ENCODE measurements at places on chromosomes 4 and X.

- DNase-seq = no peak
These were observed 96.4 kb upstream of the ZCCHC13 start for GRCh38 chrX:74207539-74207938.

DNA sequence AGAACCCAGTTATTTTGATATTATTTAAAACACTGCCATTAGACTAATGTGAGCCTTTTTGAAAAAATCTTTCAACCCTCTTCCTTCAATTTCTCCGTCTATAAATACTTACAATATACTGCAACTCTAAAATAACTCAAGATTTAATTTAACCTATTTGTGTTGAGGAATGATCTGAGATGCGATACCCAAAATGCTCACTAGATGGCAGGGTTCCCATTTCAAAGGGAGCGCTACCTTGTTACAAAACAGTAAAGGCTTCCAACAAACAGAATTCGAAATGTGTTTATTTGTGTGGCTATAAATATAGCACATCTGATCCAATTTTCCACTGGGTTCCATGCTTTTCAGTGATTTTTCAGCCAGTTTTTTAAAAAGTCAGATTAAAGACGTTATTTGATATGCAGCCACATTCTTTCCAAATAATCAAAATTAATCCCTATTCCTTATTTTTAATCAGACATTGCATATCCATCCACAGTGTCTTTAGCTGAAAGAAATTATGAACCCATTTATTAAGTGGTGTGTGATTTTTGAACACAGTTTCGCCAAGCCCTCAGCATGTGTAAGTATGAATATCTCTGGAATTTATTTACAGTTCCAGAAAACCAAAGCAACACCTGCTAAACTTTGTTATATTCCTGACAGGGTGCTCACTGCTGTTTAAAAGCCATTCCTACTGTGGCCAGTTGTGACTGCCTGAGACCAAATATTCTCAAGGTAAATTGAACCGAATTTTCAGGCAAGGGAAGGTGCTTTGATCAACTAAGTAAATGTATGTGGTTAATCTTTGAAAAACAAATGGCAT, 668.0 kb upstream of the LCORL start:
- no peak for DNase-seq

- no peak for DNase-seq
These were observed 15.0 kb downstream of the MECP2 start for GRCh38 chrX:154082396-154083125.

DNA sequence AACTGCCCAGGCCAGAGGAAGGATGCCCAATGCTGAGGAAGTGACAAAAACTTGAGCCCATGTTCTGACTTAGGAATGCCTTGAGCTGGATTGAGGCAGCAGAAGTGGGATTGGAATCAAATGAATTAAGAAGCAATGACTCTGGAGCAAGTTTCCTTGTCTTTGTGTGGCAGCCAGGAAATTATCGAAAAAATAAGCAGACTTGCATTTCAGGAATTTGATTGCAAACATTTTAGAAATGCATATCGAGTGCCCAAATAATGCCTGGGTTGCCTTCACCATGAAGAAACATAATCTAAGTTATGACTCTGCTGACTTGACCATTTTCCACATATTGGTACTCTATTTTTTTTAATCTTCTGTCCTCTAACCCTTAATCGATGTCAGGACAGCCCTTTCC, 9.5 kb downstream of the CYTL1 start:
- no peak for DNase-seq

- DNase-seq = no peak
These were observed 192.7 kb upstream of the LEF1 start for GRCh38 chr4:108361446-108361820.

Measured in stimulated activated CD4-positive, alpha-beta T cell treated with anti-CD3 and anti-CD28 coated beads, TNF-alpha, amount 100 ng/mL, for 4 hours (primary cell).